Activated CD8-positive, alpha-beta memory T cell treated with anti-CD3 and anti-CD28 coated beads, Interleukin-2, amount 10 ng/mL, durations not matched to agents 7 days and 5 days (primary cell): ENCODE measurements at places on chromosomes 11 and 22.
A peak's percentile ranks its signal among the peaks of the same experiment; 100 is the strongest.

GRCh38 chr11:129825380-129825779, 9.7 kb downstream of the TMEM45B start:
- DNase-seq = no peak

DNA sequence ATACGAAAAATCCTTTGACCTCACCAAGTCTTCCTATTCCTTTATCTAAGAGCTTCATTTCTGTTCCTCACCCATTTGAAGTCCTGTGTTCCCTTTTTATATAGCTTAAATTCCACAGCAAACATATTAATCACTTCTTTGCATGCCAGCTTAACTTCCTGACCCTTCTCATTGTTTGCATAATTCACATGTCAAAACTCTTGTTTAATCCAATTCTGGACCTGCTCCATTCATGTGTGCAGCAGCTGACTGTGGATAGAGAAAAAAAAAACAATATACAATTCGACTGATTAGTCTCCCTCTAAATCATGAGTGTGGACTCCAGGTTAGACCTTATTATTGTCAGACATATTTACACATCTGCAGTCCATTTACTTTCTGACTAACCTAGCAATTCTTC, 991.2 kb upstream of the TENM4 start:
- DNase-seq = no peak

- no peak for DNase-seq
Measured at GRCh38 chr22:25718135-25718840, 23.7 kb upstream of the MYO18B start.

GRCh38 chr11:44403587-44404273, 93.8 kb upstream of the ALX4 start:
- DNase-seq = no peak

GRCh38 chr11:97525273-97525672, 1135.5 kb downstream of the JRKL start:
- no peak for DNase-seq

DNA sequence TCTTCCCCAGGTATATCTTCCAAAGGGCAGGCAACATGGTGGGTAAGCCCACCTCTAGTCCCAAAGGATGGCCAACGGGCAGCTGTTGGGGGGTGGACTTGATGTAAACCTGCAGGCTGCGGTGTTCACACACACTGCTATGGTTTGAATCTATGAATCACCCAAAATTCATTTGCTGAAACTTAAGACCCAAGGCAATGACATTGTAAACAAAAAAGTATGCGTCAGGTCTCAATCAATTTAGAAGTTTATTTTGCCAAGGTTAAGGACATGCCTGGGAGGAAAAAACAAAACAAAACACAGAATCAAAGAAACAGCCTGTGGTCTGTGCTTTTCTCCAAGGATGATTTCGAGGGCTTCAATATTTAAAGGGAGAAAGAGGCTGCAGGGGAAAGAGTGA, 18.3 kb downstream of the RCN1 start:
- no peak for DNase-seq

- no peak for DNase-seq
Measured at GRCh38 chr11:116272181-116272789, 500.5 kb downstream of the BUD13 start.

- DNase-seq = no peak
Measured at GRCh38 chr22:30340911-30341685, 14.4 kb upstream of the TBC1D10A start.

- DNase-seq = no peak
Measured at GRCh38 chr11:124276081-124276480, 19.9 kb downstream of the OR8G5 start.

DNA sequence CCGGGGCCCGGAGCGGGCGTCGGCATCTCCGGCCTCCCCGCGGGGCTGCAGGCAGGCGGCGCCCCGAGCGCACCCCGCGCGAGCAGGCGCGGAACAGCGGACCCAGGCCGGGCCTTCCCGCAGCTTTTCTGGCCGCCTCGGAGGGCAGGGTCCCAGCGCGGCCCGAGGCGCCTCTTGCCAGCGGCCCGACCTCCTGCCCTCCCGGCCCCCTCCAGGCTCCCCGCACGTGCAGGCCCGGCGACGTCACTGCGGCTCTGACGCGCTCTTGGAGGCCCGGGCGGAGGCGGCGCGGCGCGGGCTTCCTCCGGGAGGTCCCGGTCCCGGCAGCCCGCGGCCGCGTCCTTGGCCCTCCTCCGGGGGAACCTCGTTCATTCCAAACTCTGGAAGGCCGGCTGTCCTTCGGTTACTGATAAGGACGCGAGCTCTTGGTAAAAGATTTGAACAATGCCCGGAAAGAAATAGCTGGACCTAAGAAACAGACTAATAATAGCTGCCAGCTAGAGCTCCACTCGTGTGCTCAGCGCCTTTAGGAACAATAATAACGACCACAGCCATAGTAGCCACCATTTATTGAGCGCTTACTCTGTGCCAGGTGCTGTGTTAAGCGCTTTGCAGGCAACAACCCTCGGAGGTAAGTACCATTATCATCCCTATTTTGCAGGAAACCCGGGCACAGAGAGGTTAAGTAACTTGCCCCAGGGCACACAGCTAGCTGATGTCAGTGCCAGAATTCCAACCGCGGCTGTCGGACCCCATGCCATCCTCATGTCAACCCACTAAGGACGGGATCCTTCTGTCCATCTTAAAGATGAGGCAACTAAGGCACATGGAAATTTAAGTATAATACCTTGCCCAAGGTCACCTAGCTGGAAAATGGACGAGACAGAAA, 39.1 kb upstream of the CREB3L1 start:
- DNase-seq = peak; percentile 77

DNA sequence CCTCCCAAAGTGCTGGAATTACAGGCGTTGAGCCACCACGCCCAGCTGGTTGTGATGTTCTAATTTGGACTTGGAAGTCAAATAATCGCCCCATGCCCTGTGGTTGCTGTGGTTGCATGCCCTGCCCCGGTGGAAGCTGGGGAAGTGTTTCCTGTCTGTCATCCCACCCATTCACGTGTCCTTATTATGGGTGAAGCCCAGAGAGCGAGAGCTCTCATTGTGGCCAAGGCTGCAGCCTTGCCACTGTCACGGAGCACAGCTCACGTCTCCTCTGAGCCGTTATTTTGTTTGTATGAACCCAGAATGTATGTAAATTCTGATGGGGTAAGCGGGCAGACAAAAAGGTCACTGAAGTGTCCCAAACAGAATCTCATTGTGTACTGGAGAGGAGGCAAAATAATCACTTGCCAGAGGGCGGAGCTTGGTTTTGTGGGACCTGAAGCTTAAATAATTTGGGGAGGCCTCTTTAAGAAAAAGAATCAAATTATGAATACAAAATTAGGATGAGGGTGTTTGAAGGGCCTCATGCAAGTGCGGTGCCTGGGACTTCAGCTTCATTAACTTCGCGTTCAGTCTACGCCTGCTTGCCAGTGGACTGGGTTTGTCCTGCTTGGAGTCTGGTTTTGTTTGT, 25.8 kb upstream of the TREH start:
- DNase-seq = peak; percentile 62

GRCh38 chr11:78840623-78841022, 266.0 kb upstream of the NARS2 start:
- DNase-seq = no peak

DNA sequence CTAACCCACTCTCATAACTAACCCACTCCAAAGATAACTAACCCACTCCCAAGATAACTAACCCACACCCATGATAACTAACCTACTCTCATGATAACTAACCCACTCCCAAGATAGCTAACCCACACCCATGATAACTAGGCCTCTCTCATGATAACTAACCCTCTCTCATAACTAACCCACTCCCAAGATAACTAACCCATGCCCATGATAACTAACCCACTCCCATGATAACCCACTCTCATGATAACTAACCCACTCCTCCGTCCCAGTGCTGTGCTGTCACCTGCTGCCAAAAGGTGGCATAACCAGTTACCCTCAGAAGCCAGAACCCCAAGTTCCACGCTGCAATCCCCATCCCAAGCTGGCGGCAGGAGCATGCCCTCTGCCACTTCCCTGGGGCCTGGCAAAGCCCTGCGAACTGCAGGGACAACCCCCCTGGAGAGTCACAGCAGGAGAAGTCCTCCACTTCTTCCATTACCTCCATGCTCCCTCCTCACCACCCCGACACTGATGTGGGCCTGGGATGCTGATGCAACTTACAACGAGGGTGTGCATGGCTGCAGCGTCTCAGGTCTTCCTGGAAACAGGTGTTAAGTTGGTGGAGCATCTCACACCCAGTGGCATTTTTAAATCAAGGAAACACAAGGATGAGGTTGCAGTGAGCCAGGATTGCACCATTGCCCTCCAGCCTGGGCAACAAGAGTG, 30.8 kb upstream of the CELSR1 start:
- no peak for DNase-seq

DNA sequence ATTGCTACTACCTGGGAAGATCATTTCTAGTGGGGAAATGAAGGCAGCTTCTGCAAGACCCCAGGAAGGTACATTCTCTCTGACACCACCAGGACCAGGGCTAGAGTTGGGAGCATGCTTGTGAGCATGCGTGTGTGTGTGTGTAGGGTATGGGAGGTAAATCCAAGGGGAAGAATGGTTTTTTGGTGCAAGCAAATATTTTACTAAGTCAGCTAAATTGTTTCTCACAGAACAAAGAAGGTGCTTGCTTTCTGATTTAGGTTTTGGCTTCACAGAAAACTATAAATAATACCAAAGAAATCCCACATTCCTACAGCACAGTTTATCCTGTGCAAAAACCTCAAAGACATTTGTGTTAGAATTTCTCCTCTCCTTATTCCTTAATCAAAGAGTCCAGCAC, 344.0 kb upstream of the CCDC90B start:
- DNase-seq = no peak

- DNase-seq = no peak
Measured at GRCh38 chr11:41383768-41384167, 75.7 kb downstream of the LRRC4C start.

GRCh38 chr11:35216962-35217678, 78.1 kb downstream of the CD44 start:
- DNase-seq = no peak

- no peak for DNase-seq
Measured at GRCh38 chr11:100735949-100736675, 49.0 kb downstream of the ARHGAP42 start.

DNA sequence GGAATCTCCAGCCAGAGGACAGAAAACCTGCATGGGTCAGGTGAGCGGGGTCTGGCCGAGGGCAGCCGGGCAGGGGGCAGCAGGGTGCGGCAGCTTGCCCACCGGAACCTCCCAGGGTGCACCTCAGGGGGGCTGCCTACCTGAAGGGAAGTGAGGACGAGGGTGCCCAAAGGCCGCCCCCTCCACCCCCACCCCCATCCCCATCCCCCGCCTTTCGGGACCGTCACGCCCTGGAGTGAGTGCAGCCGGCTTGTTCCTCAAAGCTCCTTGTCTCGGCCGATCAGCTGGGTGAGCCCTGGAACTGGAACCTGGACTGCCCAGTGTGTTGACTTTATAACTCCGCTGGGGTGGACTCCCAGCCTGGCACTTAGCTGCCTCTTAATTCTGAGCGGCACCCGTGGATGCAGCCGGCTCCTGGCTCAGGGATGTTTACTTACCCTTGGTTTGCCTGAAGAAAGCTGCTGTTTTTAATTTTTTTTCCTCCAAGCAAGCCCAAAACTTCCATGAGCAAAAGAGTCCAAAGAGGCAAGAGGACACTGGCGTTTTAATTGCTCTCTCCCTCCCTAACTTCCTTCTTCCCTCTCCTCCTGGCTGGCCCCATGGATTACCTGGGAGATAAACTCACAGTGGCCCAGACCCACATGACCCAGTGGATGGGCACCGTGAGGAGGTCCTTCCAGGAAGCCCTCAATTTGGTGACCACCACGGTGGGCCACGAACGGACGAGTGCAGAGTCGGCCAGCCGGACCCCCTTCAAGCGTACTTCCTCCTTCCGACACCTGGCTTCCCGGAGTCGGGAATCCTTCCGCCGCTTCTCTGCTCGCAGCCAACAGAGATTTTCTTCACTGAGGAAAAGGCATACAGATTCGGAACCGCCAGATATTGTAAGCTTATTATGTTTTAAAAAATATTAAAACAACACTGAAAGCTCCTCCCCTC, 87.8 kb upstream of the CRYBB3 start:
- no peak for DNase-seq
